ENCODE measurements at places on chromosomes 12 and 14.

DNA sequence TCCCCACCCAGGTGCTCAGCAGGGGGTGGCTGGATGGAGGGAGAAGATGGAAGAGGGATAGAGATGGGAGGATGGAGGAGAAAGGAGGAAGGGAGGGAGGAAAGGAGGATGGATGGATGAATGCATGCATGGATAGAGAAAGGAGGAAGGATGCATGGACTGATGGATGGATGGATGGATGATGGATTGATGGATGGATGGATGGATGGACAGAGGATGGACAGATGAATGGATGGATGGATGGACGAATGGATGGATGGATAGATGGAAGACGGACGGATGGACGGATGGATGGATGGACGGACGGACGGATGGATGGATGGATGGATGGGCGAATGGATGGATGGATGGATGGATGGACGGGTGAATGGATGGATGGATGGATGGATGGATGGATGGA, 64.1 kb downstream of the NCOR2 start:
- no peak for DNase-seq

GRCh38 chr14:35385042-35385839, 19.3 kb downstream of the NFKBIA start:
- no peak for DNase-seq

DNA sequence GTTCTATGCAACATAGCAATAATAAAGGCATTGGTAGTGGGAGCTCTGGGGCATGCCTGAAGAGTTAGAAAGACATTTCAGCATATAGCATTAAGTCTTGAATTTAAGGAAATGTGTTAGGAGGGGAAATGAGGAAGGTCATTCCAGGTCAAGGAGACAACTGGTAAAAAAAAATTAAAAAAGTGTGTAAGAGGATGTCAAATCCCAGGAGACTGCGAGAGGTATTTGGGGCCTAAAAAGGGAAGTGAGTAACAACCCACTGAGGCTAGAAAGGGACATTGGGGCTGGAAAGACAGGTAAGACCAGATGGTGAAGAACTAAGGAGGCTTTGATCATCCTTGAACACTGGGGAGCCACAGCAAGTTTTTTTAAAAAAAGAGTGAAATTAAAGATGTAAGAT, 152.9 kb downstream of the SLC25A21 start:
- no peak for DNase-seq

DNA sequence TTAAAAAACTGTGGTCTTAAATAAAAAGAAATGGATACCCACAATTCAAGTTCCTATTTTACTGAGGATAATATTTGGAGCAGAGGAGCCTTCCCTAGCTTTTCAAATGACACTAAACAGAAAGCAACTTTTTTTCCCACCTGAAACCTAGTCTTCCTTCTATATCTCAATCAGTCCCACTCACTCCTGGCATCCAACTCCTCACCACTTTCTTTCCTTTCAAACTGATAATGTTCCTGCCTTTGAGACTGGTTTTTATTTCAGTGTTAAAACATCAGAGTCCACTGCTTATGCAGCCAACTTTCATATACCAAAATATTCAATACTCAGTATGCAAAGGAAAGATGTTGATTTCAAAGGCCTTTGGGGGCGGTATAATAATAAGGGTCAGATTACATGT, 225.6 kb downstream of the GXYLT1 start:
- DNase-seq, result no peak

GRCh38 chr12:42237052-42237852, 796 bp downstream of the YAF2 start:
- DNase-seq, result peak; percentile 70

DNA sequence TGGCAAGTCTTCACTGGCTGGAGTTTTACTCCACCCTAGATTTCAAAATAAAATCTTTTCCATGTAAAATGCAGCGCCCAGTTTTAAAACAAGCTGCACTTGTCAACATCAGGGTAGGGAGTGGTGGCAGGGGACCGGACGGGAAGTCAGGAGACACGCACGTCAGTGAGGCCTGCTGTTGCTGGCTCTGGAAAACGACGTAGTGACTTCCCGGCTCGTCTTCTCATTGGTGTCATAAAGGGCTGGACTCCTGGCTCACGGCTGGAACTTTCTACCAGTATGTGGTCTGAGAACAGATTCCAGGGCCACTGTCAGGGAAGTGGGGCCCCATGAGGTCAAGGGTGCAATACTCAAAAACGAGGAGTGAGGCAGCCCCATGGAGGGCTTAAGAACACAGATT, 64.2 kb upstream of the FOXN3 start:
- DNase-seq, result no peak

GRCh38 chr12:40228727-40229126, 3.9 kb downstream of the LRRK2 start:
- DNase-seq, result no peak

DNA sequence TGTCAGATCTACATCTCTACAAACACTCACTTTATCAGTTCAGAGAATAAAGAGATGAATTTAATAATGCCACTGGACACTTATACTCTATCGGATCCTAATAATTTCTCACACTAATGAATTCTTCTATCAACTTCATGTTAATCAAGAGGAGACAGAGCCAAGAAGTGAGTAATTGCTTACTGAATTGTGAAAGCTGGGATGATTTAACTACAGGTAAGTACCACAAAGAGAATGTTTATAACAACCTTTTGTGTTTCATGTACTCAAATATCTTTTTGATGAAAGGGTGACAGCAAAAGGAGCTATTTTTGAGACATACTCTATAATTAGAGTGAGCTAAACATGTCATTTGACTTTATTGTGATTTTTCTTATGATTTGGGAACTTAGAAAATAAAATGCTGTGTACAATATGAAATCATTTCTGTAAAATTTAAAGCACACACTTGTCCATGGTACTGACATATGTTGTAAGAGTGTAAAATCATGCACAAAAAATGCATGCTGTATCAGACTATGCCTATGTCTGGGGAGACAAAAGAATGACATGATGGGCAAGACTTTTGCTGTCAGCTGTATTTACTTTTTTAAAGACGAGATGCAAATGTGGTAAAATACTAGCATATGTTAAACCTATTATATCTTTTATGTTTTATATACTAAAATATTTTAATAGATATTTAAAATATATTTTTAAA, 361.2 kb downstream of the CCER1 start:
- no peak for DNase-seq

DNA sequence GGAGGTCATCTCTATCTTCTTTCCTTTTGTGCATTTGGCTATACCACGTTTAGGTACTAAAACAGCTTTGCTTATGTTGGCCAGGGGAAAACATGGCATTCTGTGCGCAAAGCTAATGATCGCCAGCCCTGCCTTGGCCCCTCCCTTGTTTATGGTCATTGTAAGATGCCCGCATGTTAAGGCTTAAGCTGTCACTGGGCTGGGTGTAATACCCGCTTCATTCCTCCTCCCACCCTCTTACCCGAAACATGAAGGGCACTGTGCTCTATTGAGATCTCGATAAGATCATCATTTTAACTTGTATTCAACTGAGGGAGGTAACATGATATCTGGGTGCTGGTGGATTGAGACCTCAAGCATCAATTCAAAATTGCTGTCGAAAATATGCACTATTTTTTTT, 34.7 kb downstream of the BRI3BP start:
- DNase-seq, result no peak

DNA sequence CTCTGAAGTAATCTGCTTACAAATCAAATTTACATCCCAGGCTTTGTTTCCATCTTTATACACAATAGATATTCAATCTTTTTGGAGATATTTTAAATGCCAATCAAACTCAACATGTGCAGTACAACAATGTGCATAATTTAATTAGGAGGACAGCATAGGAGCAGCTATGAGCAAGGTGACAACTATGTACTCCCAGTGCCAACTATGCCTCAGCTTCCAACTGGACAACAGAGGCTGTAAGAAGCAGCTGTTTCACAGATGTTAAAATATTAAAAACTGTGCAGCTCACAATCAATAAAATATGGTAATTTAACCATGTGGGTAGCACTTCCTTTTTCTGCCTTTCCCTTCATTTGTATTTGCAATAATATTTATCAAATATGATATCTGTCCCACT, 99.9 kb downstream of the ST8SIA1 start:
- no peak for DNase-seq

- no peak for DNase-seq
Observed at GRCh38 chr14:96051642-96052540, 12.7 kb downstream of the C14orf132 start.

GRCh38 chr12:67919406-67919805, 69.8 kb upstream of the IFNG-AS1 start:
- no peak for DNase-seq

Data from GM12864 (cell line).